ENCODE measurements at places on chromosomes 1 and 21.

DNA sequence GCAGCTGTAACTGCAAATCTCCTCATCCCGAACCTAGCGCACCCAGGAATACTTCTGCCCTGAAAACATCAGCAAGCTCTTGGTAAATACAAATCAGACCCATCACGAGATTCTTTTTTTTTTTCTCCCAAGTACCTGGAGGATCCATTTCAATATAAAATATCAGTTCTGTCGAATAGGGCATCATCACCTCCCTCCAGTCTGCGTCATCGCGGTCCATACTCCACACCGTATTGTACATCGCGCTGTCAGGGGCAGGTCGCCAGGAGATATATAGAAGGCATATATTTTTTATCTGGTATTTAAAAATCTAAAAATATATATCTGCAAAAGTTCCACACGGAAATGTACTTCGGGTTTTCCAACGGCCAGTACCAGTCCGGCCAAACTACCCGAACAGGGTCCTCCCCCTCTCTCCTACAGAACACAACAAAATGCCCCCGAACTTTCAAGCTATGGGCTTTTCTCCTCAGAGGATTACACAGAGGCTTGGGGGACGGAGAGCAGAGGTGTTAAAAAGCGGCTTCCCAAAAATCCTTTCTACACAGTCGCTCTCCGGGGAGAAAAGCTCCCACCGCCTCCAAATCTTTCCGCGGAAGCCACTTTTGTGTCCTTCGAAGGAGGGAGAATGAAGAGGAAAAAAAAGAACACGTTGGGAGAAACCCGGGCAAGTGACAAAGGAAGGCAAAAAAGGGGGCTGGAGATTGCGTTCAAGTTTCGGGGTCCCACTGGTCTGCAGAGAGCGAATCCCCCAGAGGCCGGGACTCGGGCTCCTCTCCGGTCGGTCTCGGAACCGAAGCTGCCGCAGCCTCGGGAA lies 509 bp downstream of the PIK3R3 start:
- peak; percentile 45 for DNase-seq

DNA sequence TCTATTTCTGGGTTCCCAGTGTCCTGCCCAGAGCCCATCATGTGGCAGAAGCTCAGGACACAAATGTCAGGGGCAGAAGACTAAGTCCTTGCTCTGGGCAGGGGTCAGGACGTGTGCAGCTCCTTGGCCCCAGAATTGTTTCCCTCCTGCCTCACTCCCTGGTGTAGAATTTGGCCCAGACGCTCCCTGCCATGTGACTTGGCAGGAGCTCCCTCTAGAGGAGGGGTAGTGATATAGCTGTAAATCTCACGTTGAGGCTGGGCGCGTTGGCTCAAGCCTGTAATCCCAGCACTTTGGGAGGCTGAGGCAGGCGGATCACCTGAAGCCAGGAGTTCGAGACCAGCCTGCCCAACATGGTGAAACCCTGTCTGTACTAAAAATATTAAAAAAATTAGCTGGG lies 91.2 kb downstream of the UBIAD1 start:
- no peak for DNase-seq

DNA sequence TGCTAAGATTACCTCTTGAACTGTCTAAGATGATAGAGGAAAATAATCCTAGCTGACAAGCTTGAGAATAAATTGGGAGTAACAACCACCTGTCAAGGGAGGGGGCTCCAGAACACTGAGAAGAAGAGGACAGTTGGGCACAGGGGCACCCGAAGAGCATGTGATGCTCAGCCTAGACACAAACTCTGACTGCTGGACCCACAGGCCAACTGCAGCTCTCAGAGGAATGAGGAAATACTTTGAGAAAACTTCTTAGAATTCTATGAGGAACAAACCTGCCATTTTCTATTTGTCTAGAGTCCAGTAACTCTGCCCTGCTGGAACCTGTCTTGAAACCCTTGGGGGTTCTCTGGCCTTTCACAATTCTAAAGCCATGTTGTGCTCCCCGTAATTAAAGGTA lies 124.1 kb upstream of the KCNK2 start:
- peak; percentile 20 for DNase-seq

DNA sequence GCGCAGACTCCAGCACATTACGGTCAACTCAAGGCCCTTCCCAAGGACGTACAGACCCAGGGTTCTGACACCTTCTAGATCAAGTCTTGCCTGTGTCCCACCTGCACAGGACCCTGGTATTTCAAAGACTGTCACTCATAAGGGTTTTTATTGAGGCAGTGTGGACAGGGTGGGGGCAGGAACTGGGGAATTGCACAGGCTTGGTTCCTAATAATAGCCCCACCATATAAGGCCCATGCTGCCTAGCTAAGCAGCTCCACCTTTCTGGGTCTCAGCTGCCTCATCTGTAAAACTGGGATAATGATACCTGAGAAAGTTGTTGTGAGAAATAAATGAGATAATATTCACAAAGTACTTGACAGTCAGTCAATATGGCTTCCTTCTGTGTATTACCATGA lies 55.3 kb upstream of the PUM1 start:
- no peak for DNase-seq

DNA sequence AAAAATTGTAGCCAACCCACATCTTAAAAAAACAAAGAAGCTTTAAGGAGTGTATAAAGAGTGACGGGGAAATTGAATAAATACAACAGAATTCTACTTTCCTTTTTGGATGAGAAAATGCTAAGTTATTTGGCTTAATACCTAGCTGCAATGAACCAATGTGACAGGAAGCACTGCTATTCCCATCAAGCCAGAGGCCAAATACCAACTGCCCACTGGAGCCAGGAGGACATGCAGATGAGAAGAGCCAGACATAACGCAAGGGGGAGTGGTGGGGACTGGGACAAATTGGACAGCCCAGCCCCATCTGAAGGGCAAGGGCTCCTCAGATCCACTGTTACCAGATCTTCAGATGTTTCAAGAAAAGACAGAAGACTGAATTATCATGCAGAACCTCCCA lies 25.7 kb downstream of the DNAJC11 start:
- DNase-seq: no peak

DNA sequence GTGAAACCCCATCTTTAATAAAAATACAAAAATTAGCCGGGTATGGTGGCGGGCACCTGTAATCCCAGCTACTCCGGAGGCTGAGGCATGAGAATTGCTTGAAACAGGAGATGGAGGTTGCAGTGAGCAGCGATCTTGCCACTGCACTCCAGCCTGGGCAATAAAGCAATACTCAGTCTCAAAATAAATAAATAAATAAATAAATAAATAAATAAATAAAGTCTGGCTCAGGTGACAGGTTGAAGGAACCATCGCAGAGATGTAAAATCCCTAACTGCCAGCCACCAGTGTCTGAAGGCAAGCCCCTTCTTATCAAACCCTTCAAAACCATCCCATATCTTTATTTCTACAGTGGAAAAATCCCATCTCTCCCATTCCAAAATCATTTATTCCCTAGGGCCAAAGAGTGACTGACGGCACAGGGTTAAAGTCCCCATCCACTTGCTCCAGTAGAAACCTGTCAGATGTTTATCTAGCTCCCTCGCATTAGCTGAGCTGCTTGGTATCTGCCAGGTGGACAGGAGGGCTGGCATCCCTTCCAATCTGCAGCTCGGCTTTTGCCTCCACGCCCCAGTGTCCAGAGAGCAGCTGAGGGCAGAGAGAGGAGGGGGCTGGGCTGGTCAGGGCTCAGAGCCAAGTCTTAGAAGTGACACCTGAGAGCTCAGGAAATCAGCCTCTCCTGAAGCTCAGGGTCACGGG lies 5.0 kb downstream of the CSRP1 start:
- no peak for DNase-seq

- DNase-seq: no peak
These were observed 121.9 kb upstream of the IVNS1ABP start for GRCh38 chr1:185438936-185439335.

DNA sequence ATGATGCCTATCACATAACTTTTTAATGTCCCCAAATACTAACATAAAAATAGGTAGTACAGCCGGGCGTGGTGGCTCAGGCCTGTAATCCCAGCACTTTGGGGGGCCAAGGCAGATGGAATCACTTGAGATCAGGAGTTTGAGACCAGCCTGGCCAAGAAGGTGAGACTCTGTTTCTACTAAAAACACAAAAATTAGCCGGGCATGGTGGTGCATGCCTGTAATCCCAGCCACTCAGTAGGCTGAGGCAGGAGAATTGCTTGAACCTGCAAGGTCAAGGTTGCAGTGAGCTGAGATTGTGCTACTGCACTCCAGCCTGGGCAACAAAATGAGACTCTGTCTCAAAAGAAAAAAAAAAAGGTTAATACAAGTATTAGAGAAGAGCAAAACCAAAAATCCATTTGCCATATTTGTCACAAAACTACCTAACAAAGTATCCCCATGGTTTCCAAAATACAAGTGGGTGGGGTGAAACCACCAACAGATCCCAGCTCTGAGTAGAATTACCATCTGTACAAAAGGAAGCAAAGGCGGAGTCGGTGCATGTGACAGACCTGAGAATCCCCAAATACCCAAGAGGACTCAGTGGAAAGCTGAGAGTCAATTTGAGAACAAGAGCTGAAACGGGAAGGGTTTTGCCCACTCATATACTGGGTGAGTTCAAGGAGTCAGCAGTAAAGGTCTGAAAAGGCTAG lies 113.2 kb downstream of the TOMM20 start:
- DNase-seq: no peak

GRCh38 chr1:167369933-167370332 lies 148.4 kb downstream of the CD247 start:
- no peak for DNase-seq

DNA sequence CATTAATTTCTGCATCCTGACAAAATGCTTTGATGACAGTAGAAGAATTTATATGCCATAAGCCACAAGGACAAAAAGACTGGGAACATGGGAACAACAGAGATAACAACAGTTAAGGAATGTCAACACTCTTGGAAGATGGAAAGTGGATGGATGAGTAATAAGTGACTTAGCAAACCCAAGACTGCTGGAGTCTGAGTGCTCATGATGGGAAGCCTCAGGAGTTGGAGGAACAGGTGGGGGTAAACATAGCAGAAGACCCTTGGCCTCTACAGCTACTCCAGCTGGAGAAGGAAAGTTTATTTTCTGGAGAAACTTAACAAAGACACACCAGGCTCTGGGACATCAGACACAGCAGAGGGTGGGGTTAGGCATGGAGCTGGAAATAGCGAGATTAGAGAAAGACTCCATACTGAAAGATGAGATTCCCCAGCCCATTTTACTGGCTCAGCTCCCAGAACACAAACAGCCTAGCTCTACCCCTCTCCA lies 13.6 kb downstream of the G0S2 start:
- peak; percentile 52 for DNase-seq
